ENCODE measurements at places on chromosomes 13 and 19.

- no peak for DNase-seq
These were observed 74.1 kb downstream of the ABCC4 start for GRCh38 chr13:95226932-95227695.

- peak; percentile 60 for DNase-seq
These were observed 626 bp upstream of the BCL3 start for GRCh38 chr19:44747739-44748425.

DNA sequence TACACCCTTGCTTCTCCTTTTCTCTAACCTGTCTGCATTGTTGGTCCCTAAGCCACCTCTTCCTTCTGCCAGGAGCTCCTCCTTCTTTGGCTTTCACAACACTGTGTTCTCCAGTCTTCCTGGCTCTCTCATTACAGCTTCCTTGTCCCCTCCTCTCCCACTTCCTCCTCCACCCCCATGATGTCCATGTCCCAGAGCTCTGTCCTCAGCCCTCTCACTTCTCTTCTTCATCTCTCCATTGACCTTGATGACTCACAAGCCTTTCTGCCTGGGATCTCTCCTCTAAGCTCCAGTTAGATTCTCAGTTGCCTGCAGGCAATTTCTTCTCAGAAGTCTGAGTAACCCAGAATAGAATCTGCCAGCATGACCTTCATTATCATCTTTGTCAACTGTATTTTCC lies 100.3 kb upstream of the WASF3 start:
- no peak for DNase-seq

GRCh38 chr13:110506859-110507566 lies 54.5 kb downstream of the RAB20 start:
- DNase-seq = no peak

GRCh38 chr19:5245631-5246553 lies 94.7 kb downstream of the PTPRS start:
- DNase-seq = no peak

GRCh38 chr13:29480893-29481525 lies 114.5 kb downstream of the SLC7A1 start:
- DNase-seq = no peak

GRCh38 chr13:40333226-40333625 lies 333.2 kb downstream of the FOXO1 start:
- no peak for DNase-seq

DNA sequence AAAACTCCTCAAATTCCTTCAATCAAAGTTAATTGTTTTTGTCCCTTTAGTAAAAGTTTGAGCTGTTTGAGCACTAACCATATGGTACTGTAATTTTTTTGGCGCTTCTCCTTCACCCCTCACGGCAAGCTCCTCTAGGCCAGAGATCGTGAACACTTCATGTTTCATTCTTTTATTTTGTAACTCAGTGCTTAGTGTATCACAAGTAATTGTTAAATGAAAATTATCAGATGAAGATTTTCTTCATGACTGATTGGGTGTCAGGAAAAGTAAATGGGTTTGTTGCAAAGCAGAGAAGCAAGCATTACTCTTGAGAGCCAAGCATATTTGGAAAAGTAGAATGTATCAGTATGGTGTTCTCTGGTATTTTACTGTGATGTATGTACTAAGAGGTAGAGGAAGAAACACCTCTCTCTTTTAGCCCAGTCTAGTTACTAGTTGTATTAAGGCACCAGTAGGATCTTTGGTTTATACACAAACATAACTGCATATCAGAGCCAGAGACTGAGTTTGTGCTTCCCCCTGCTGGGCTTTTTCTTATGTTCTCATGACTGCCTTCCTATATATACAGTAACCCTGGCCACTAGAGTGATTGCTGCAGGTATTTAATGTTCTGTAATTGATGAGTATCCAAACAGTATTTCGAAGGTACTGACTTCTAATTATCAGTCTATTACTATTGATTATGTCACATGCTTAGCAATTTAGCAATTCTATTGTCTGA lies 202.3 kb upstream of the KLHL1 start:
- no peak for DNase-seq

GRCh38 chr19:46073268-46073922 lies 32.6 kb upstream of the IGFL4 start:
- no peak for DNase-seq

GRCh38 chr13:47076500-47076899 lies 179.6 kb upstream of the HTR2A start:
- DNase-seq = no peak

- no peak for DNase-seq
These were observed 4.5 kb upstream of the LAIR1 start for GRCh38 chr19:54369082-54369687.

DNA sequence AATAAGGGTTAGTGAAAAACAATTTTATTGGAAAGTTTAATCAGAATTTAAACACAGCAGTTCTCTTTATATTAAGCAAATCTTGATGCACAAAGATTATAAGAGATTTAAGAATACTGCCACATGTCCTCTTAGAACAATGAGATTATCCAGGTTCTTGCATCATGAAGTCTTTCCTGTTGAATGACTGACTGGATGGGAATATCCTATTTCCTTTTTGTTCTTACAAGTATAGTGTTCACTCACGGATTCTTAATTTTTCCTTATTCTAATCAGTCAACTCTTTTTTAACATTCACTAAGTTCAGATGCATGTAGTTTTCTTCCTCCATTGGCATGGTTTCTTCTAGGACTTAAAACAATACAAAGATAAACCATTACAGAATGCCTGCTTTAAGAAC lies 10.1 kb downstream of the URI1 start:
- no peak for DNase-seq

GRCh38 chr19:18173572-18174288 lies at the start of gene IFI30:
IFI30 (plus strand) TSS chr19:18173813; CDS start chr19:18173842, 29 bp downstream.
- DNase-seq = peak; percentile 73

GRCh38 chr19:34734537-34735103 lies 577 bp downstream of the ZNF181 start:
- DNase-seq = no peak

GRCh38 chr13:101626925-101627555 lies 174.6 kb downstream of the ITGBL1 start:
- DNase-seq = peak; percentile 51

DNA sequence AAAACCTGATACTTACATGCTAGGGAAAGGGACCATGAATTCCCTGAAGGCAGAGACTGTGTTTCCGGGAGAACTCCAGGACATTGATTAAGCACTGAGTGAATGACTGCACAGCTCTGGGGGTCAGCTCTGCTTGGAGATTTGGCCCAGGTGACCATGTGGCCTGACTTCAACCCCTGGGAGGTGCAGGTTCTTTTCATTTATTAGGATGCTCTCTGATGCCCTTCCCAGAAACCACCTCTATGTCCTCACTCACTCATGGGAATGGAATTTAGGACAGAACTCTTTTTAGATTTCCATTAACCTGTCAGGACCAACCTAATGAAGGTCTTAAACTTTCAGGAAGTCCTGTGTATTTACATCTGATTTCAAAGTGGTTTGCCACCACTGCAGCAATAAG lies 393.3 kb upstream of the ARGLU1 start:
- DNase-seq = no peak

DNA sequence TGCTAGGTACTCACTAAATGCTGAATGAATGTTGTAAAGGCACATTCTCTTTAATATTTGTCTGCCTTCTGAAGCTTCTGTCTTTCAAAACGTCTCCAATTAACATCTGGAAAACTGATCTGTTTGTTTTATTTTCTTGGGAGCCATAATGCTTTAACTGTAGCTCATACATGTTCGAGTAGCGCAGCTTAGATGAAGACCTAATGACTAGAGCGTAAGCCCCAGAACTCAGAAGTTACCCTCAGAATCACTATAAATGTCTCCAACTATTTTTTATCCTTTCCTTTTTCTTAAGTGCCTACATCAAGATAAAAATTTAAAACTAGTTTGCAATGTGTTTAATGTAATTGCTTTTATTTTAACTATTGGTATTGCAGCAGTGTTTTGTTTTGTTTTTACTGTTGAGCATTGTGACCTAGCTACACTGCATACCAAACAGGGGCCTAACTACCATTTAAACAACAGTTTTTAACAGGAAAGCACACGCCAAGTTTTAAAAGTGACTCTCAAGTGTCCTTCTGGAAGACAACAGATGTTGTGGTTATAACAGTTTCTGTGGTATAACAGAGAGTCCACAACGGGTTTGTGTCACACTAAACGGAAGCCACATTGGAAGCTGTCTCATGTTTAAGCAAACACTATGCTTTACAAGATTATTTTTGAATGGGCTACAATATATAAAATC lies 42.0 kb downstream of the MRPL57 start:
- no peak for DNase-seq

GRCh38 chr19:9793071-9793591 lies 24.6 kb upstream of the ZNF846 start:
- DNase-seq = peak; percentile 77

GRCh38 chr13:49220856-49221589 lies 885 bp downstream of the MLNR start:
- peak; percentile 26 for DNase-seq

GRCh38 chr13:30847650-30848307 lies 58.3 kb upstream of the MEDAG start:
- peak; percentile 34 for DNase-seq

GRCh38 chr19:5156231-5156986 lies 184.2 kb downstream of the PTPRS start:
- no peak for DNase-seq

DNA sequence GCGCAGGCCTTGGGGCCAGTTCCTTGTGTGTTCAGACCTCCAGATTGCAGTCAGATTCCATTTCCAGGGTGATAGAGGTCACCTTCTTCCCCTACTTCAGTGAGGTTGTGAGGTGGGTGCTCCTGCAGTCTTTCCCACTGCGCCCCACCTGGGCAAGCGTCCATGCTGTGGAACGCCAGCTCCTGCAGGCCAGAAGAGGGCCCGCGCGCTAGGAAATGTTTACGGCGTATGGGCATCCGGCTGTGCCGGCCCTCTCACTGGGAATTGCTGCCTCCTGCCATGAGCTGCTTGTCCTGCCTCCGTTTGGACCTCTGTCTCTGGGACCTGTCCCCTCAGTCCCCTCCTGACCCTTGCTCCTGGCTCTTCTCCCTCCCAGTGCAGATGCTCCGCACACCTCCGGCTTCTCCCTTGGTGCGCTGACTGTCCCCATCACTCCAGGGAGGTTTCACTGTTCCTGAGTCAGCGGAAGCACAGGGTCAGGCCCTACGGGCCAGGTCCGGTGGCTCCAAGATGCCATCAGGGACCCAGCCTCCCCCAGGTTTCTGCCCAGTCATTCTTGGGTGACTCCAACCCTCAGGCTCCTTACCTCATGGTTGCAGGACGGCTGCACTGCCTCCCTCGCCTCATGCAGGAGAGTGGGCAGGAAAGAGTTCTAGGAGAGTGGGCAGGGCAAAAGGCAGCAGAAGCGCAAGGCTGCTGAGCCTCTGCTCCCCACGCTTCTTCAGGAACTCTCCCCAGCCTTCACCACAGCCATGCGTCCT lies 56.6 kb downstream of the SMARCA4 start:
- no peak for DNase-seq

DNA sequence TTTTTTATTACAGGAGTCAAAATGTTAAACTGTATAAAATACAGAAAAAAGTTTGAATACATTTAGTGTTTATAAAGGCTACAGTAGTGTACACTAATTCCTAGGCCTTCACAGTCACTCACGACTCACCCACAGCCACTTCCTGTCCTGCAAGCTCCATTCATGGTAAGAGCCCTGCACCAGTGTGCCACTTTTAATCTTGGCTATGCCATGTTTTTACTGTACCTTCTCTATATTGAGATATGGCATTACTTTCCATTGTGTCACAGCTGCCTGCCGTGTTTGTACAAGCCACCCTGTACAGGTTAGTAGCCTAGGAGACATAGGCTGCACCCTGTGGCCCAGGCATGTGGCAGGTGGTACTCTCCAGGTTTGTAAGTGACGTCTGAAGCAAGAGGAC lies 32.1 kb downstream of the C1QTNF9 start:
- no peak for DNase-seq

GRCh38 chr13:37349916-37350315 lies 244.5 kb upstream of the CSNK1A1L start:
- no peak for DNase-seq

DNA sequence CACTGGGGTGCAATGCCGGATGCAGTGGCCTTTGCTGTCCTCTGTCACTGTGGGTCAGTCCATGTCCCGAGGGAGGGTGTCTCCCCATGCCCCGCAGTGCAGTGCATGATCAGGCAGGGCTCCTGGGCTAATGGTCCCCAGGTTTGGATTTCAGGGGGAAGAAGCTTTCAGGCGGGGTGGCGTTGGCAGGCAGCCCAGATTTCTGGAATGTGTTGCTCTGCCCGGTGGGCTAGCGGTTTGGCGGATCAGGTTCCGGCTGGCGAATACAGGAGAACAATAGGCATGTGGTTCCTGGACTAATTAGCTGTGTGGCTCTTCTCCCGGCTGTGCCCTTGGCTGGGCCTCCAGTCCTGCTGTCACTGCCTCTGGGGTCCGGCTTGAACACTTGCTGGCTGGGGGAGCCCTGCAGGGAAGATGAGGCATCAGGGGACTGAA lies 141.3 kb downstream of the FGF9 start:
- no peak for DNase-seq

- DNase-seq = no peak
These were observed 45.2 kb upstream of the SLC7A1 start for GRCh38 chr13:29640665-29641064.

DNA sequence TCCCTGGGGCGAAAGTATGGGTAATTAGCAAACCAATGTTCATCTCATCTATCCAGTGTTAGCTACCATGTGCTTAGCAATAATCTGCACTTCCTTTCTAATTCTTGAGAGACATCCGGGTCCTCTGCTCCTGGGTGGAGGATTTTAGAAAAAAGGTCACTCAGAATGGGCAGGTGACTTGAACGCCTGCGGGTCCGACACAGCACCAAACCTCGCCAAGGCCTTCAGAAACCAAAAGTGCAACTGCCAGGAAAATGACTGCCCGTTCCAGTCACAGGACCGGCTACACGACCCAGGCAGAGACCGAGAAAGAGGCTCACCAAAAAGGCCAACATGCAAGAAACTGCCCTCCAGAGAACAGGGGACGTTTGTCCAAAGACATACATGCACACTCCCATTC lies 39.9 kb downstream of the ZNF146 start:
- no peak for DNase-seq

- DNase-seq = no peak
These were observed 37.8 kb downstream of the VSTM2B start for GRCh38 chr19:29563486-29564101.

- no peak for DNase-seq
These were observed 396.7 kb upstream of the GPC6 start for GRCh38 chr13:92829930-92830329.

- DNase-seq = peak; percentile 88
These were observed 82.9 kb upstream of the CACNA1A start for GRCh38 chr19:13588957-13589833.

GRCh38 chr13:102548811-102549210 lies 48.0 kb upstream of the TPP2 start:
- DNase-seq = no peak

GRCh38 chr13:95470574-95471366 lies 81.8 kb upstream of the CLDN10 start:
- DNase-seq = no peak

DNA sequence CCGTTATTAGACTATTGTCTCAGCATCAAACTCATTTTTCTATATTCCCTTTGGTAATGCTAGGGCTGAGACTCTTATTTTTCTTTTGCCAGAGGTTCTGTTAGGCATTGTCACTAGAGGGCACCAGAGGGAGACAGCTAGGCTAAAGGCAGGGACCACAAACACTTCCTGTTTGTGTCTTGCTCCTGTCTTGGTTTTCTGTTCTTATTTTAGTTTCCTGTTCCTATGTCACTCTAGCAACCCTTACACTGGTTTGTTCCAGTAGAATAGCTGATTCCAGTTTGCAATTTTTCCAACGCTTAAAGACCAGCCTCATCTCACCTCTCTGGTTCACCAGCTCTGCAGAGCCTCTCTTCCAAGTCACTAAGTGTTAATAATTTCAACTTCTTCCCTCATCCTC lies 772.0 kb downstream of the DIAPH3 start:
- DNase-seq = peak; percentile 57

Measured in activated CD4-positive, alpha-beta T cell treated with anti-CD3 and anti-CD28 coated beads for 48 hours (primary cell).